Lung (tissue), 17 donors: ENCODE measurements at places on chromosomes 7 and 10. TPM values are rescaled to one million over a fixed set of nuclear protein-coding genes. Genes with fewer than 3 reads are reported as not detected.
A peak's percentile ranks its signal among the peaks of the same experiment; 100 is the strongest.

The CCM2 gene
- 55.3 TPM for polyA plus RNA-seq

DNA sequence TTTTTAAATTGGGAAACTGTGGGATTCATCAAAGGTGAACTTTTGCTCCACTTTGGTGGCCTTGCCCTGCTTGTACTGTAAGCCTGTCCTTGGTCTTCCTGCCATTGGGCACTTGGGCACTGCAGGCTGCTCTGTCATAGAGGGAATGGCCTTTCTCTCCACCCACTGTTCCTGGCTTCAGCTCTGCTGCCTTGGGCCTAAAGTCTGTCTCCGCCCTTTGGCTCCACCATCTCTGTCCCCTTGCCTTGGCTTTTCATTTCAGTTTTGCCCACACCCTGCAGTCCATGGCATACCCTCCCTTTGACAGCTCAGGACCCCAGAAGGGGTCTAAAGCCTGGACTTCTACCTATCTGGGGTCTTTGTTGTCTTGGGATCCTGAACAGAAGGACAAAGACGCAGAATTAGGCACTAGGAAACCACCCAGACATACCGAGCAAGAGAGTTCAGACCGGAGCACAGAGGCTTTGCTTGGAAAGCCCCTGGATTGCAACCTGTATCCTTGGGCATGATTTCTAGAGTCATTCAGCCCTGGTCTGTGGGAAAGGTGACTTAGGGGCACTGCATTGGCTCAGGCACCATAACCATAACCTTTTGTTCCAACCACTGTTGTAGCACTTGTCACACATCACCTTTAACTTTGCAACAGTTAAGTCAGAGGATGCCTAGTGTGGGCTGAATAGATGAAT lies 5.2 kb upstream of the ARHGAP22 start:
- H3K27ac ChIP-seq = no peak overlapping the region
- H3K4me1 ChIP-seq = no peaks in the 10 kb centered on the region
- no peak overlapping the region for H3K4me3 ChIP-seq
- no peaks in the 10 kb centered on the region for H3K36me3 ChIP-seq

GRCh38 chr10:50575477-50576244 lies 48.1 kb downstream of the SGMS1 start:
- H3K4me1 ChIP-seq = peaks cover 19% of the 10 kb centered on the region
- H3K27me3 ChIP-seq = no peaks in the 10 kb centered on the region
- peak overlapping the region; percentile 75 for H3K27ac ChIP-seq
- no peaks in the 10 kb centered on the region for H3K36me3 ChIP-seq

The FOXP2 gene
- 0.93 TPM for polyA plus RNA-seq

DNA sequence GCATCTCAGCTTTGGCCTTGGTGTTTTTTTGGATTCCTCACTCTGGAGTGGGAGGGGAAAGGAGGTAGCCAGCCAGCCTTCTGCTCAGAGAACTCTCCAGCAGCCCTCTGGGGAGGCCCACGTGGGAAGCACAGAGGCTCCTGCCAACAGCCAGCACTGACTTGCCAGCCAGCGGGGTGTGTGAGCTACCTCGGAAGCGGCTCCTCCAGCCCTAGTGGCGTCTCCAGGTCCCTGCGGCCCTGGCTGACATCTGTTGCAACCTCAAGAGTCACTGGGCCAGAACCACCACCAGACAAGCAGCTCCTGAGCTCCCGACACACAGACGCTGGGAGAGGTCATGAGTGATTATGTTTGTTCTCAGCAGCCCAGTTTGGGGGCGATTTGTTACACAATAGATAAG lies 180.2 kb upstream of the FZD8 start:
- peaks cover 5% of the 10 kb centered on the region for H3K27me3 ChIP-seq
- no peak overlapping the region for H3K27ac ChIP-seq
- DNase-seq = peak; percentile 75
- no peaks in the 10 kb centered on the region for H3K4me1 ChIP-seq
- H3K4me3 ChIP-seq = no peak overlapping the region

- peaks cover 16% of the 10 kb centered on the region for H3K36me3 ChIP-seq
- no peak overlapping the region for H3K27ac ChIP-seq
- no peaks in the 10 kb centered on the region for H3K27me3 ChIP-seq
- DNase-seq = no peak
Measured at GRCh38 chr10:119136084-119136483, 29.4 kb downstream of the SFXN4 start.

DNA sequence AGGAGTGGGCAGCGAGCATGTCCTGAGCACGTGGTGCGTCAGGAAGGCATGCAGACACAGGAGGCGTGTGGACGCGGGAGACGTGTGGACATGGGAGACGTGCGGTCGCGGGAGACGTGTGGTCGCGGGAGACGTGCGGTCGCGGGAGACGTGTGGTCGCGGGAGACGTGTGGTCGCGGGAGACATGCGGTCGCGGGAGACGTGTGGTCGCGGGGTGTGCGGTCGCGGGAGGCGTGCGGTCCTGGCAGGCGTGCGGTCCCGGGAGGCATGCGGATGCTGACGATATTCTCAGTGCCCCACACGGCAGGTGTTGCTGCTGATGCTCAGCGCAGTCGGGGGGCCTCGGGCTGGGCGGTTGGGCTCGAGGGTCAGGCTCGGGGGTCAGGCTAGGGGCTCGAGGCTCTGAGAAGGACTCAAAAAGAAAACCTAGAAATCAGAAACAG lies 94.2 kb downstream of the NKX6-2 start:
- DNase-seq = no peak
- no peaks in the 10 kb centered on the region for H3K36me3 ChIP-seq
- no peak overlapping the region for H3K27ac ChIP-seq
- no peaks in the 10 kb centered on the region for H3K4me1 ChIP-seq
- H3K4me3 ChIP-seq = no peak overlapping the region

DNA sequence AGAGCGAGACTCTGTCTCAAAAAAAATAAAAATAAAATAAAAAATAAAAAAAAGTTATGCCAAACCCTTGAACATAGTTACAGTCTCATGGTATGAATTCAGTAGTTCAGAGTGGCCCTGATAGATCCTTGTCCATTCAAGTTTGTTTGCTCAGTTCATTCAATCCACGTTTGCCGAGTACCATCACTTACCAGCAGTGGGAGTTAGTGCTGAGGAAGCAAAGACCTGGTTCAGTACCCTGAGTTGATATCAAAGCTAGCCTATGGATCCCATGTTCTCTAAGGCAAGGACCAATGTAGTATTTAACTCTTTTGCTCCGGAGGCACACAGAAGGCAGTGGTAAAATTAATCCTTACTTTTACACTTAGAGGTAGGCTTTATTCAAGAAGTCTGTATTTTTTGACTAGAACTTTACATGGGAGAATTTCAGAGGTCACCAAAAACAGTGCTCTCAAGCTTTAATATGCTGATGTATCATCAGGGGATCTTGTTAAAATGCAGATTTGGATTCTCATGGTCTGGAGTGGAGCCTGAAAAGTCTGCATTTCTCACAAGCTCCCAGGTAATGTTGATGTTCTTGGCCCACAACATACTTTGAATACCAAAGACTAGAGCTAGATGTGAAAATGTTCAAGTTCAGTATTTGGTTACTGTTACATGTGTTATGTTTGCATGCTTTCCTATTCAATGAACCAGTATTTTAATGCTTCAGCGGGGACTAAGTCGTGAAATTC lies 38.1 kb upstream of the HBP1 start:
- H3K27ac ChIP-seq = no peak overlapping the region
- H3K4me3 ChIP-seq = no peak overlapping the region
- H3K36me3 ChIP-seq = no peaks in the 10 kb centered on the region
- DNase-seq = no peak
- no peaks in the 10 kb centered on the region for H3K27me3 ChIP-seq
- no peaks in the 10 kb centered on the region for H3K4me1 ChIP-seq

GRCh38 chr10:46033602-46034011 lies 3.2 kb upstream of the NCOA4 start:
- no peaks in the 10 kb centered on the region for H3K36me3 ChIP-seq
- no peaks in the 10 kb centered on the region for H3K27me3 ChIP-seq
- peaks cover 4% of the 10 kb centered on the region for H3K4me1 ChIP-seq
- H3K4me3 ChIP-seq = no peak overlapping the region
- DNase-seq = no peak
- no peak overlapping the region for H3K27ac ChIP-seq

DNA sequence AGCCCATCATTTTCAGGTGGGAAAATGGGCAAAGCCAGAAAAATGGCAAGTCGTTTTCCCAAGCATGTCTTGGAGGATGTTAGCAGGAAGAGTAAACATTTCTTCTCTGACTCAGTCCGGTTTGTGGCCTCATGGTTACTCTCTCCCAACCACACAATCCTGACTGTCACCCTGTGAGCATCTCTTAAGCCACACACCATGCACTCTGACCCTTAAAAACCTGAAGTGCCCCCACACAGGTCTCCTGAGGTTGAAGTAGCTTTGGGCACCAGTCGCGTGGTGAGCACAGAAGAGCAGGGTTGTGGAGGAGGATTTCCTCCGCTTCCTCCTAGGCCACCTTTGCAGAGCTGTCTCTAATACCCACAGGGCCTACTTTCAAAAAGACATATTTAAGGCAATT lies 387.3 kb upstream of the NPVF start:
- DNase-seq = no peak
- H3K4me3 ChIP-seq = no peak overlapping the region
- H3K4me1 ChIP-seq = peaks cover 15% of the 10 kb centered on the region
- no peaks in the 10 kb centered on the region for H3K27me3 ChIP-seq

DNA sequence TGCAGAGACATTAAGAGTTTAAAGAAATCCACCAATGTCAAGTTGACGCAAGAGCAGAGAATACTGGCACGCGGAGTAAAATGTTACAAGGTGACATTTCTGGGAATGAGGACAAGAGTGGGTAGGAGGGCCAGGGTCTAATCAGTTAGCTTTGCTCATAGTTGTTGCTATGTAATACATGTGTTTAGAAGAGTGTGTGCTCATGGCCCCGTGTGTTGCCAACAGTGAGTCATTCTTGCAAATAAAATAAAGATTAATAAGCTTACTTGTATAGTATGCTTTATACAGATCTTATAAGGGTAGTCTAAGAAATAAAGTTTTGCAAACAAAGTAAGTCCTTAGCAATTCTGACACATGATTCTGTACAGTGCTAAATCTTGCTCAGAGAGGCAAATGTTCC lies 64.5 kb downstream of the DNMBP start:
- peaks cover 8% of the 10 kb centered on the region for H3K4me1 ChIP-seq
- H3K27ac ChIP-seq = peak overlapping the region; percentile 21
- no peaks in the 10 kb centered on the region for H3K27me3 ChIP-seq

The COL1A2 gene
- polyA plus RNA-seq = 66.3 TPM

DNA sequence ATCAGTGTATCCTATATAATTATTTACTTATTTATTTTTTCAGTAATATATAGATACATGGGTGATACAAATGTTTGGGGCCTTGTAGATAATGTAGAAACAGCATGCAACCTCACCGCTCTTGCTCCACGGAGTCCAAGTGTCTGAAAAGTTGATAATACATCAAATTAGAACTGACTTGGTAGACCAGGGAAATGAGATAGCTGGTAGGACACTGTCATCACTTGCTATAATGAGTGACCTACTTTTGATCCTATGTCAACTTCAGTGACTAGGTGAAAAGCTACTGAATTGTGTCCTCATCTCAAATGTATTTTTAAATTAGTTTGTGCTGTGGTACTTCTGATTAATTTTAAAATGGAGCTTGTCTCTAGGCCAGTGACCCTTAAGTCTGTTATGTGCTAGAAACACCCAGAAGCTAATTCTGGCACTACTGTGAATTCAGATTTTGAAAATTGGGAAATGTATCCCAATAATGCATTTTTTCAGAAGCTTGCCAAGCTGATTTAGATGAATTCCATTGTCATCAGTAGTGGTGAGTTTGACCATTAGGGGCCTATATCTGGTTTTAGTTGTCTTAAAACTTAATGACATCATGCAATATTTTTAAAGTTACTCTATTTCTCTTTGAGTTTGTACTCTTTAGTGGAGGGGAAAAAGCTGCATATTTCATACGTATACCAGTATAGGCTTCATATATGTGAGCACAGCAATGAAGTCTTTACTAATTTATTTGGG lies 17.4 kb downstream of the CDK1 start:
- no peaks in the 10 kb centered on the region for H3K4me1 ChIP-seq
- DNase-seq = no peak
- no peaks in the 10 kb centered on the region for H3K36me3 ChIP-seq
- no peak overlapping the region for H3K27ac ChIP-seq
- H3K27me3 ChIP-seq = no peaks in the 10 kb centered on the region

- peak; percentile 62 for DNase-seq
- no peak overlapping the region for H3K4me3 ChIP-seq
- H3K4me1 ChIP-seq = peaks cover 8% of the 10 kb centered on the region
- H3K27ac ChIP-seq = no peak overlapping the region
- no peaks in the 10 kb centered on the region for H3K36me3 ChIP-seq
Measured at GRCh38 chr10:80582286-80582960, 44.7 kb downstream of the SH2D4B start.

The PDZD7 gene
- 0.27 TPM for polyA plus RNA-seq

GRCh38 chr10:133465191-133465949 lies 11.6 kb downstream of the SCART1 start:
- H3K27ac ChIP-seq = no peak overlapping the region
- no peak overlapping the region for H3K4me3 ChIP-seq
- peaks cover 16% of the 10 kb centered on the region for H3K27me3 ChIP-seq
- no peaks in the 10 kb centered on the region for H3K36me3 ChIP-seq
- no peaks in the 10 kb centered on the region for H3K4me1 ChIP-seq
- DNase-seq = no peak

DNA sequence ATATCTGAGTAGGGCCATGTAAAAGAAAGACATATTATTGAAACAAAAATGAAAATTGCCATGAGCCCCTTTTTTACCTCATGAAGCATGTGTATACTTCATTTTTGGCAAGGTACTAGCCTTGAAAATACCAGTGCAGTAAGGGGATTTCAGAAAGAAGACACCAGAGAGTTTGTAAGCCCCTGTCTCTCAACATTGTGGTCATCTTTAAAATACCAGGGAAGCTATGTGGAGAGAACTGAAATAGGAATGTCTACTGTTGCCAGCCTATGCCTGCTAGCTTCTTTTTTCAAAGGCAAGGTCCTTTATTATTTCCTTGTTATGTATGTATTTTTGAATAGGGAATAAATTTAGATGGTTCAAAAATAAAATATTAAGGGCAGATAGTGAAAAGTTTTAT lies 57.8 kb downstream of the CASD1 start:
- no peak overlapping the region for H3K4me3 ChIP-seq
- no peaks in the 10 kb centered on the region for H3K36me3 ChIP-seq
- no peaks in the 10 kb centered on the region for H3K4me1 ChIP-seq
- DNase-seq = no peak
- no peaks in the 10 kb centered on the region for H3K27me3 ChIP-seq

The SLC16A12 gene
- 0.75 TPM for polyA plus RNA-seq

DNA sequence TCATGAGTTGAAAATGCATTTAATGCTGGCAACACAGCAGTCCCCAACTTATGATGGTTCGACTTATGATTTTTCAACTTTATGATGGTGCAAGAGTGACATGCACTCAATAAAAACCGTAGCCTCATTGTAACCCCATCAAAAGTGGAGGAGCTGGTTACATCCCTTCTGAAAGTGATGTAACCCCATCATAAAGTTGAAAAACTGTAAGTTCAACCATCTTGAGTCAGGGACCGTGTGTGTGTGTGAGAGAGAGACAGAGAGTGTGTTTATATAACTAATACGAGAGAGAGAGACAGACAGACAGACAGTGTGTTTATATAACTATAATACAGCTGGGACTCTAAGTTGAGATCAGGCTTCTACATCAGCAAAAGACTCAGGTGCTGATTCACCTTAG lies 21.0 kb downstream of the ANXA11 start:
- H3K27me3 ChIP-seq = no peaks in the 10 kb centered on the region
- peaks cover 5% of the 10 kb centered on the region for H3K4me1 ChIP-seq
- no peak overlapping the region for H3K4me3 ChIP-seq
- no peaks in the 10 kb centered on the region for H3K36me3 ChIP-seq
